Cardiac fibroblast (primary cell): ENCODE measurements at places on chromosomes 2 and 18.

- no peak for DNase-seq
These were observed 205.2 kb upstream of the CXCR4 start for GRCh38 chr2:136323195-136323594.

DNA sequence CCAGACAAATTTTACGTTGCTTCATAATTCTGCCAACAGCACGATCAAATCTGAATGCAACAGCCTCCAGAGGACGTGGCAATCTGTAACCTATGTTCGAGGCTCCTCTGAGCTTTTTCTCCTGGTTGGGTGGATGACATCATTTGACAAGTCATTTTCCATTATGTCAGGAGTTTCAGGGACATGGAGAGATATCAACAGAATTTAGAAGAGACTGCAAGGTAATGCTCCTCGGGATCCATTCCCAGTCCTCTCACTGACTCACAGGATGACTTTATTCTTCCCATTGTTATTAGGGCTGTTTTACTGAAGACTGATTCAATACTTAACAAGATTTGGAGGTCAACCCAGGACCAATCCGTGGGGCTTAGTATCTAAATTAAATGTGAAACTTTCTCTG, 72.5 kb upstream of the RNF152 start:
- DNase-seq = peak; percentile 76

- DNase-seq = peak; percentile 35
These were observed 892 bp downstream of the CELF4 start for GRCh38 chr18:37564711-37565100.

GRCh38 chr2:189298038-189298437, 118.5 kb upstream of the COL5A2 start:
- no peak for DNase-seq

GRCh38 chr18:12531749-12532148, 124.0 kb downstream of the PRELID3A start:
- DNase-seq = no peak

DNA sequence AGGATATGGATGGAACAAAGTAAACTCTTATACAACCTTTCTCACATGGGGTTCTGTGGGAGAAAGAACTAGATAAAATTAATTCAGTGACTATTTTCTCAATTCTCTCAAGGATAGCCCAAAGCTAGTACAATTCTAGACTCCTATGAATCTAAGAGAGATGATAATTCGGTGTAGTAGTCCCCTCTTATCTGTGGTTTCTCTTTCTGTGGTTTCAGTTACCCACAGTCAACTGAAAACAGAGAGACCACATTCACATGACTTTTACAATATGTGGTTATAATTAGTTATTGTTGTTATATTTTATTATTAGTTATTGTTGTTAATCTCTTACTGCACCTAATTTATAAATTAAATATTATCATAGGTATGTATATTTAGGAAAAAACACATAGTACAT, 53.5 kb upstream of the C2orf15 start:
- DNase-seq = no peak

GRCh38 chr2:49619804-49620203, 465.5 kb upstream of the FSHR start:
- DNase-seq = no peak

- no peak for DNase-seq
These were observed 199.2 kb downstream of the RAD51AP2 start for GRCh38 chr2:17319090-17319489.

GRCh38 chr2:186949726-186950256, 100.8 kb upstream of the ZSWIM2 start:
- DNase-seq = no peak

DNA sequence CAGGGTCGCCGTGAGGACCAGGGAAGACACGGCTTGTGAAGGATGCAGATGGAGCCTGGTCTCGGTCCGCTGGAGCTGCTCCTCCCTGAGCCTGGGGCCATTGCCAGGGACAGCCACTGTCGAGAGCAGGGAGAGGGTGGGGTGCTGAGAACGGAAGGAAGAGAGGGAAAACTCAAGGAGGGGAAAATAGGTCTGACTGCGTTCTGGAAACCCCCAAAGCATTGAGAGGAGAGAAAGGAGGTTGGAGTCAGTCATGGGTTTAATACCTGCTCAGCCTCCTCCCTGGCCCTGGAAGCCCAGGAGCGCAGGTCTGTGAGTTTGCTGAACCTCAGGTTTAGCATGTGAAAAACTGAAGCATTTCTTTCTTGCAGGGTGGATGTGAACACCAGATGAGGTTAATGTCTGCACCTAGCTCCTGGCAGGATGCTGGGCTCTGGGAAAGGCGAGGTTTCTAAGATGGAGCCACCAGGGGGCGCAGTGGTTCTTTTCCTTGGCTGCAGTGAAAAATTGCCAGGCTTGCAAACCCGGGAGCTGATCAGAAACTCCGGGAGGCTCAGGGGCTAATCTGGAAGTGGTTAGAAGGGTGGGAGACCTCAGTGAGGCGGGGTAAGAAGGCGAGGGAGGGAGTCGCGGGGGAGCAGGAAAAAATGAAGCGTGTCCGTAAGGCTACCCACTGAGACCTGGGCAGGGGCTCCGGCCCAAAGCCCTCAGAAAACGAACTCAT, 33.6 kb upstream of the RNF149 start:
- peak; percentile 81 for DNase-seq

GRCh38 chr2:160984426-160985077, 175.7 kb upstream of the TANK start:
- no peak for DNase-seq

GRCh38 chr2:40346535-40347354, 105.1 kb downstream of the SLC8A1 start:
- peak; percentile 70 for DNase-seq

- peak; percentile 70 for DNase-seq
These were observed 211.6 kb downstream of the TRIB2 start for GRCh38 chr2:12928197-12928774.

DNA sequence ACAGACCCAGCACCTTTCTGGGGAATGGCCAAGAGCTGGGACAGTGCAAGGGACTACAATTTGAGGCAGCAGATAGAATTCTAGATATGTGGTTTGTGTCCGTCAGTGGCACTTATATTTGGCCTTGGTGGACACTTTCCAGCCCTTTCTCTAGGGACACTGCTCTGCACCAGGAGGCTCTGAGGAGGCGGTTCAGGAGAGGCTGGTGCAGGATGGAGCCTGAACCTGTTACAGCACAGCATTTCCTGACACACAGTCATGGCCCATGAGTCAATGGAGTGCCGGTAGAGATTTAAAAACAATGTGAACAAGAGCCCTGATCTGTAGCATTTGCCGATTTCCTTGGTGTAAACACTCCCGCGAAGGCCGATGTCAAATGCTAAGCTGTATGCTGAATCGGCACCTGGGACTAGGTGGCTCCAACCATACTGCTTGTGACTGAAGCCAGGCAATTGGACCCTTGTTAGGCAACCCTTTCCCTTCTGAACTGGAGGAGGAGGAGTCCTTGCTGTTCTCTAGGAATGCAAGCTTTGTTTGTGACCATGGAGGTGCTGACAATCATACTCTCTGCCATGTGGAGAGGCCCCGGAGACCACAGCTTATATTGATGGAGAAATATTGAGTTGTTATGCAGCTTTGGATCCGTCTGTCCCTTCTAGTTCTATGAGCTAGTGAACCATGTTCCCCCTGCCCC, 11.9 kb downstream of the FABP1 start:
- DNase-seq = no peak

- peak; percentile 65 for DNase-seq
These were observed 39.0 kb downstream of the TBC1D8 start for GRCh38 chr2:101111917-101112771.

DNA sequence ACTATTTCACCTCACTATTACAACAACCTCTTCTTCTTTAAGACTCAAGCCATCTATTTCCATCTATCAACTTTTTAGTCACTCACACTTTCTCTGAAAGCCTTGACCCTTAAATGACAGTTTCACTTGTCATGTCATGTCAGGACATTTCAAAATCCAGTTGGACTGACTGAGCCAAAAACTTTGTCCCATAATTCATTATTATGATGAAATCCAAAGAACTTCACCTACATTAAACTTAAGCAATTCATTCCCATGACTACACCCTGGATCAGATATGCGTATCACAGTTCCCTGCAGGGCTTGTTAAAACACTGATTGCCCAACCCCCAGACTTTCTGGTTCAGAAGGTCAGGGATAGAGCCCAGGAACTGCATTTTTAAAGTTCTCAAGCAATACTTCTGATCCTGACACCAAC, 26.5 kb downstream of the LDAH start:
- DNase-seq = peak; percentile 34

GRCh38 chr18:76451396-76452331, 43.4 kb downstream of the ZNF516 start:
- peak; percentile 42 for DNase-seq
